Retinal pigment epithelial cell (primary cell): ENCODE measurements at places on chromosomes 13 and 19.

- DNase-seq, result no peak
Observed at GRCh38 chr19:51546650-51547396, 15.4 kb upstream of the SIGLEC6 start.

- DNase-seq, result no peak
Observed at GRCh38 chr13:67632590-67632989, 402.5 kb upstream of the PCDH9 start.

DNA sequence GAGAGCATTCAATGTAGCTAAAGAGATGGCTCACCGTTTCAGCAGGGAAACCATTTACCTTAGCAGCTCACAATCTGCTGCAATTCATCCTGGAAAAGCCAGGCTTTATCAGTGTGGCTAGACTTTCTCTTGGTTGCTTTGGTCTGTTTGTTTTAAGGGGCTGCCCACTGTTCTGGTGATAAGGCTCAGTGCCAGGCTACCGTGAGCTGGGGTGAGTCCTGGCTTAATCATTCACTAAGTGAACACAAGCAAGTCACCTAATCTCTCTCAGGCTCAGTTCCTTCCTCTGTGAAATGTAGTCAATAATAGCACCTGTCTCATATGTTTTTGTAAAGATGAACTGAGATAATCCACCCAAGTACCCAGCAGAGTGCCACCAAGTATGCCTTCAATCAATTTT is 229.0 kb downstream of the TEX29 start:
- DNase-seq, result no peak

GRCh38 chr19:17881701-17882100 is 10.0 kb downstream of the SLC5A5 start:
- no peak for DNase-seq

GRCh38 chr13:78601124-78601873 is 2.1 kb downstream of the POU4F1 start:
- no peak for DNase-seq

DNA sequence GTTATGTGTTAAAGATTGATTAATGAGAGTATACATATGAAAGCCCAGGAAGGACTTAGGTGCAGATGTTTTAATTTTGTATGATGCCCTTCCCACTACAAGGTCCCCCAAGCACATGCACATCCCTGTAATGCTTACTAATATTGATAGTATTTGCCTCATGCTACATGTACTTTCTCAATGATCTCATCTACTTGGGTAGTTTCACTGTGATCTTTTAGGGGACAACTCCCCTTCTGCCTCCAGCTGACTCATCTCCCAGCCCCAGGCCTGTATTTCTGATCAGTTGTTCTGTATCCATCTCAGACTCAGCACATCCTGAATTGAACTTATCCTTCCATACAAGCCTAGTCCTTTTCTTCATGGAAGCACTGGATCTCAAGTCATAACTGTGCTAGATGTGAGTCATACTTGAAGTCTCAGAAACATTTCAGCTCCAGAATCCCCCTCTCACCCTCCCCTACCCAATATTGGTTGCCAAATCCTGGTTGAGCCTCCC is 49.4 kb upstream of the INTS6 start:
- no peak for DNase-seq

- DNase-seq, result no peak
Observed at GRCh38 chr13:21579754-21580316, 24.1 kb downstream of the MICU2 start.

DNA sequence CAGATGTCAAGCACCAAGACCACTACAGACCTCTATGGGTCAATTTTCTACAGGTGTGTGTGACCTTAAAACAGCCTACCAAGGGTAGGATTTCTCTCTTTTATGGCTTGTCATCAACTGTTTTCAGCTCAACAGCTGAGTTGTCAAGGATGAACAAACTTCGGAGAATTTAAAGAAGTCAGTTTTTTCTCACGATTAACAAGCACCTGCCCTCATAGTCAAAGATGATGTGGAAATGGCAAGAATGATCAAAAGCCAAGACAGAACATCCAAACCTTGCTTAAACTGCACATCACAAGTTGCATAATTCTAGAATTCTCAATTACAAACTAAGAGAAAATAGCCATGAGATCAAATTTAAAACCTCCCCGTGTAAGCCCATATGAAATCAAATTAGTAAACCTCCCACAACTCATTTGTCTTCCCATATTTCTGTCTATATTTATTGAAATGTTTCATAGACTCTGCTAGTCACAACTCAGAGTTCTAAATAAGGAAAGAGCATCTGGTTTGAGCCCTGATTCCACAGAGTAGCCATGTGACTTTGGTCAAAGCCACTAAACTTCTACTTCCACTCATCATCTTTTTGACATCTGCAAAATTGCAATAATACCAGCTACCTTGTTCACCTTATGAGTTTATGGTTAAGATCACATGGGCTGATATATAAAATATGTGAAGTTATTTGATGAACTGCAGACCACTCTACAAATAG is 521.5 kb upstream of the HTR2A start:
- DNase-seq, result no peak

- DNase-seq, result no peak
Observed at GRCh38 chr19:5547881-5548280, 19.9 kb downstream of the TINCR start.

- DNase-seq, result no peak
Observed at GRCh38 chr19:739998-740715, 10.8 kb upstream of the MISP start.

- no peak for DNase-seq
Observed at GRCh38 chr13:26500618-26501320, 56.7 kb upstream of the WASF3 start.
